ENCODE measurements at places on chromosomes 2 and 18.

GRCh38 chr2:113081488-113082210 lies 13.9 kb downstream of the IL1F10 start:
- DNase-seq: no peak

- DNase-seq: no peak
Observed at GRCh38 chr2:201466050-201466675, 14.6 kb downstream of the STRADB start.

DNA sequence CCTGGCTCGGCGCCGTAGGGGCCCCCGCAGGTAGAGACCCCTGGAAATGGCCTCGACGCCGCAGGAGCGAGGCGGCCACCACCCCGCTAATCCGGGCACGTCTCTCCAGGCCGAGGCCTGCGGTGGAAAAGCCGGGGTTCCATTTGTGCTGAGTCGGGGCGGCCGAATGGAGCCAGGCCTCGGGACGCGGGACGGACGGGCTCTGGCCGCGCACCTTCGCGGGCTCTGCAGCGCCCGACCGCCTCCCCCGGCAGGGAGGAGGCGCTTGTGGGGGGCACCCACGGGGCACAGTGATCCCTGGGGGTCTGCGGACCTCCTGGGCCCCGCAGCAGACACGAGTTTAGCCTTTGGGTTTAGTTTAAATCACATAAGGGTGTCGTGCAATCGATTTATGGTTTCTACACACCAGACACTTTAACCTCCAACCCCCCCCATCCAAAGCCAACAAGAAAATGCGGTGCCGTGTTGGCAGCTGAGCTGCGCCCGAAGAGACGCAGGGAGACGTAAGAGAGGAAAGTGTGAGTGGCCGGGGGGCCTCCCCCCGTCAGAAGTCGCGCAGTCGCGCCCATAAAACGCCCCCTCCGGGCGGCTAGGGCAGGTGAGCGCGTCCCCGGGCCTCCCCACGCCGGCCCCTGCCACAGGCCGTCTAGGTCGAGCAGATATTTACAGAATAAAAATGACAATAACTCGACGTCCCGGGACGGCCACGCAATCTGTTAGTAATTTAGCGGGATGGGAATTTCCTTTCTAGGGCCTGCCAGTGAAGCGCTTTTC lies 1.0 kb upstream of the NFATC1 start:
- DNase-seq: peak; percentile 60

- no peak for DNase-seq
Observed at GRCh38 chr2:120568089-120568974, 167.3 kb upstream of the GLI2 start.

- DNase-seq: no peak
Observed at GRCh38 chr2:222713002-222713401, 41.5 kb downstream of the MOGAT1 start.

DNA sequence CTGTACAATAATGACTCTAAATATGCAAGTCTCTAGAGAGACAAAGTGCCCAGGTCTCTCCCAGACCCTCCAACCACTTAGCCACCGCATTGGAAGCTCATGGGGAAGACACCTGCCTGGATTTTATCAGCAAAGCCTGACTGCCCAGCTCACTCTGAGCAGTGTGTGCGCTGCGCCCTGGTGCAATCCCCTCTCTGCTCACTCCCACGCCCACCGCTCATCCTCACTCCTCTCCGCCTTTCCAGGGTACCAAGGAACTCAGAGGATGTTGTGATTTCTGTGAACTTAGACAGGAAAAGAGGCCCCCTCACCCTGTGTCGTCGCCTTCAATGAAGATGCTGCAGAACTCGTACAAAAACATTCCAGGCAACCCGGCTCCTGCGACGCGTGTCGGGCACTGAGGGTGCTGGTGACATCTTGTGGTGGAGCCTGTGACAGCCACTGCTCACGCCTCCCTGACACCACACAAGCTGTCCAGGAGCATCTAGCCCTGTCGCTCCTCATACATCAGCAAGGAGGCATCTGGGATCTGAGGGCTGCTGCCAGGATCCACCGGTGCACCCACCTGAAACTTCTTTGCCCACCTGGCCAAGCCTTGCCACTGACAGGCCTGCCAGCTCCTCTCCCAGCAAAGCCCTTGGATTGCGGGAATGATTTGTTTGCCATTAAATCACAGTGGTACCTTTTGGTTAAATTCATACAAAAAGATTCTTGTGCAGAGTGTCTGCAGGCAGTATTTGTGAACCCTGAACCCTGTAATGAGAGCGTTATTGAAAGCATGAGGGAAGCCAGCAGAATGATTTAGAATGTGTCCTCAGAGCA lies 220.4 kb downstream of the ZNF516 start:
- no peak for DNase-seq

GRCh38 chr2:10305715-10306114 lies 3.0 kb downstream of the HPCAL1 start:
- peak; percentile 27 for DNase-seq

DNA sequence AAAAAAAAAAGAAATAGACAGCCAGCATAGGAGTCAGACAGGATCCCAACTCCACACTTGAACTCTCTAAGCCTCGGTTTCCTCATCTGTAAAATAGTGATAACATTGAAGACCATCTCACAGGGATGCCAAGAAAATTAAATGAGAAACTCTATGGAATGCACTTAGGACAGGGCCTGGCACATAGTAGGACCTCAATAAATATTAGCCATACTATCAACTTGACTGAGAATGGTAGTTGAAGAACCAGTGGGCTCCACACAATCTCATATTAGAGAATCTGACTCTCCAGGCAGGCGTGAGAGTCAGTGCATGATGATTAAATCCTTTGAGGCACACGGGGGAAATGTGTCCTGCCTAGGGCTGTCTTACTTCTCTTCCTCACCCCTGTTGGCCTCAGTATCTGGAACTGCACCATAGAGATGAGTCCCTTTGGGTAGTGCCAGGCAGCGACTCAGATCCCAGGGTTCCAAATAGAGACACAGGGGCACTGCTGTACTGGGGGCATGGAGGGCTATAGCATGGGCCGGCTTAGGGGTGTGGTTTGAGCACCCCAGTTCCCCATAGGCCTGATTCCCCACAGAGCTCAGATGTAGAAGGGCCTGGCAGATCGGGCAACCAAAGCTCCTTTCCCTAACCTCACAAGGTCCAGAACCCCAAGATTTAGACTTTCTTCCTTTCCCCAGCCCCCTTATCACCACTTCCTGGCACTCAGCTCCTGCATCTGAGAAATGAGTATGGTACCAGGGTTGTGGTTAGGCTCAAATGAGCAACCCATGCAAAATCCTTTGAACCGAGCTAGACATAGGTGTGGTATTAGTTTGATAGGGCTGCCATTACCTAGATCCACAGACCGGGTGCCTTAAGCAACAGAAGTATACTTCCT lies 51.3 kb upstream of the CAB39 start:
- DNase-seq: peak; percentile 61

DNA sequence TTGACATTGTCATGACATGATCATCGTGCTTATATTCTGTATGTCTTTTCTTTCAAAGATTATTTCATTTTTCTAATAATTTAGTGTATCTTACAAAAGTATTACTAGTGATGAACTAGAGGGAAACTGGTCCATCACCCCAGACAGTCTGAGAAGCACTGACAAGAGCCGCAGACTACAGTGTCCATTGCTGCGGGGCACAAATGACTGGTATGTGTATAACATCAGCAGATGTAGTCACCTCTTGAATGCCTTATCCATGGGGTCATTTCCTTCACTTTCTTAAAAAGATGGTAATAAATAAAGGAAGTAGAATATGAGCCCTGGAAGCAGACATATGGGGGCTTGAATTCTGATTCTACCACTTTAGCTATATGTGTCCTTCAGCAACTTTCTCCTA lies 29.6 kb downstream of the NEMP2 start:
- DNase-seq: no peak

DNA sequence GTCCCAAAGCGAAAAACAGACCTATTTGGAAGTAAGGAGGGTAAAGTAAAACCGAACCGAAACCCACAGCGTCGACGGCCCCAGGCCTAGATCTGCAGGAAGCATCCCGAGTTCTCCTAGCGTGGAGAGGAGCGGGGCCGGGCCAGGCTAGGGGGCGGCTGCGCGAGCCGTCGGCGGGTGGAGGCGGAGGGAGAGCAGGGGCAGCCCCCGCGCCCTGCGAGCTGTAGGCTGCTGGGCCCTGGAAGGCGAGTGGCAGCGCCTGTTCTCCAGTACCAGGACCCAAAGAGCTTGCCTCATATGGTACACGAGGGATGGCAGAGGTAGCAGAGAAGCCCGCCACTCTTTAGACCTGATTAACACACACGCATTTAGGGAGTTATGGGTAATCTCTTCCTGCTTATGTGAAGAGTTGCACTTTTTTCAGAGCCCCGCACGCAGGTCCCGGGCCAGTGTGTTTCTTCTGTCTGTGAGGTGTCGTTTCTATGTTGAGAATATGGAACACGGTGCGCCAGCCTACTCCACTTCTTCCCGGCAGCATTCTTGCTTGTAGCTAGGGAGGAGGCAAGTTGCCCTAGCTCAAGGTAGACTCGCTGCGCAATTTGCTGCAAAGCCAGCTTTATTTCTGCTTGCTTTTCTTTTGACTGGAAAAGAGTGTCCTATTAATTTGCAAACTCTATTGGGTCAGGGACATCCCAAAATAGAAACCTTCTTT lies 71.1 kb downstream of the ARHGEF33 start:
- DNase-seq: no peak

GRCh38 chr2:120955427-120955826 lies 219.8 kb downstream of the GLI2 start:
- DNase-seq: no peak

GRCh38 chr2:105410554-105410953 lies 11.7 kb upstream of the FHL2 start:
- DNase-seq: no peak

GRCh38 chr18:45793264-45793965 lies 32.1 kb upstream of the SIGLEC15 start:
- no peak for DNase-seq

GRCh38 chr18:55830544-55830943 lies 242.6 kb upstream of the TCF4 start:
- no peak for DNase-seq

DNA sequence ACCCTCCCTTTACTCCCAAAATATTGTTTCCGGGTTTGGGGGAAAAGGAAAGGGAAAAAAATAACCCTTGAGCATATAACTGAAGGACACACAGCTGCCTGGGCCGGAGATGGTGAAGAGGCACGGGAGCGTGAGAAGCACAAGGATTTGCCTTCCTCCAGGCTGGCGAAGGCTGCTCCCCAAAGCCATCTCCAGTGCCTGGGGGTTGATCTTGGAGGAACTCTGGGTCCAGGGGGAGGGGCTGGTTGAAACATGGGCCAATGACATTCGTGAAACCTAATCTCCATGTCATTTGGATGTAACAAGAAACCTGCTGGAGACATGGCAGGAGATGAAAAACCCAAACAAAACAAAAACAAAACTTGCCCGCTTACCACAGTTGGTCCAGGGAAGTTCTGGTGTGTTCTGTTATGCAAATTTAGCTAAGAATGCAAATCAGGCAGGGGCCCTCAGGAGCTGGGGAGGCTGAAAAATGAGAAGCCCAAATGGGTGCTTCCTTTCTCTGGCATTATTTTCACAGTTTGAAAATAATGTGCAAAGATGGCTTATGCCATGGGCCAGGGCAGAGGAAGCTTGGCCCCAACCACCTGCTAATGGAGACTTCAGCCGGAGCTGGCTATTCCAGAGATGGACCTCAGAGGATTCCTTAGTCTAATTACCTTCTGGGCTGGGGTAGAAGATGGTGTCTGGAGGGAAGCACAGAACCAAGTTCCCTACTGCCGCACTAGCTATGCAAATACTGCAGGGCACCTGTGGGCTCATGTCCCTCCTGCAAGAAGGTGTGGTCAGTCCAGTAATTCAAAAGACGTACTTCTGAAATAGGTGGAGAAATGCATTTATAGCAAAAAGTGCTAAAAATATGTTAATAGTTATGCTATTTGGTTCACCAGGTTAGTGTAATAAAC lies 180.9 kb downstream of the BCL2 start:
- DNase-seq: peak; percentile 13

DNA sequence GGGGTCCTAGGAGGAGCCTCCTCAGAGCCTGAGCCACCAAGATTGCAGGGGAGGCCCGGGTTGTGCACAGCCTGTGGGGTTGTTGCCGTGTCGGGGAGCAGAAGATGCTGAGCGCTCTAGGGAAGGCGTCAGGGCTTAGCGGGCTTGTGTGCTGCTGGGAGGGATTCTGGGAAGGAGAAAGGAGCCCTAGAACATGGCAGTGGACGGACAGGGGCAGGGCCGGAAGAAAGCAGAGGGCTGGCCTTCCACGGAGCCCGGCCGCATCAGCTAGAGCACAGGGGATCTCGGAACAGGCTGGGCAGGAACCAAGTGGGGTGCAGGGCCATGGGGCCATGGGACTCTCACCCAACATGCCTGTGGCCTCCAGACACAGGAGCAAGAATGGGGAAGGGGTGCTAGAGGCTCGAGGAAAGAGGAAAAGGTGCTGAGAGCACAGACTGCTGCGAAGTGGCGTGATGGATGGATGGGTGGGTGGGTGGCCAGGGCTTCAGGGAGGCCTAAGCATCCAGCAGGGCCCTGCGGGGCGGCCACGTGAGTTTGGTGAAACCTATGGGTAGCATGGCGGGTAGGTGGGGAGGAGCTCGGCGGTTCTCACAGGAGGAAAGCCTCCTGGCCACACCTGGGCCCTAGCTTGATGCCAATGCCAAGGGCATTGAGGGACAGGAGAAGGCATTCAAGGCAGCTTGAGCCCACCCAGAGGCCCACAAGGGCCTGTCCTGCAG lies 35.8 kb downstream of the MTERF4 start:
- DNase-seq: no peak

DNA sequence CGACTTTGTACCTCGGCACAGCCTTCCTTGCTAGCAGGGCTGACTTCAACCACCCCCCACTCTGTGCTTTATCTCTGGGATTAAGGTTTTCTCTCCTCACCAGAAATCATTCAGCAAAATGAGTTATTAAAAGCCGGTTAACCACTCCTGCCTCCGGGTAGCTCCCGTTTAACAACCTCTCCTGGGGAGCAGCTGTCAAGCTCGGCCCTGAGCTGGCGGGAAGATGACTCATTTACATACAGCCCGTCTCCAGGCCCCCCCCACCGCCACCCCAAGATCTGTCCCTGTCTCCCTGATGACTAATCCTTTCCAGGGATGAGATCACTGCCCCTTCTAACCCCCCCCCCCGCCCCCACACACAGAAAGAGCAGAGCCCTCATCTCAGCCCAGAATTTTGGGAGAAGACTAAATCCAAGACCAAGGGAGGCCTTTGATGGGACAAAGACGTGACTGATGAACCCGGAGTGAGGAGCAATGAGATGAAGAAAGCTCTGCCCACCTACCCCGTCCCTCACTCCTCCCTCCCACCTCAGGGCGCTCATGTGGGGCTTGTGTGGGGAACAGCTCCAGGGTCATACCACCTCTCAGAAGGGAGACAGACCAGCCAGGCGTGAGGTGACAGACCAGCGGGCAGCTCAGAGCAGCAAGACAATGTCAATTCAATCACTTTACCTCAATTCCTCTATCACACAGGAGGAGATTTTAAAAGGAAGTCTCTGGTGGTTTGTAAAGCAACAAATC lies 131.4 kb downstream of the MSH2 start:
- DNase-seq: no peak

- no peak for DNase-seq
Observed at GRCh38 chr2:85807756-85808155, 54.0 kb downstream of the ATOH8 start.

- DNase-seq: peak; percentile 21
Observed at GRCh38 chr2:200814276-200814815, 2.6 kb downstream of the BZW1 start.

- no peak for DNase-seq
Observed at GRCh38 chr2:161839926-161840325, 215.7 kb downstream of the SLC4A10 start.

All from CD4-positive, alpha-beta T cell treated with Interleukin-1 beta for 1 hour (primary cell).